HS-5 (cell line): ENCODE measurements at places on chromosomes 5 and 9.

GRCh38 chr5:55456216-55456895 lies 78.4 kb downstream of the PLPP1 start:
- DNase-seq = peak; percentile 64

DNA sequence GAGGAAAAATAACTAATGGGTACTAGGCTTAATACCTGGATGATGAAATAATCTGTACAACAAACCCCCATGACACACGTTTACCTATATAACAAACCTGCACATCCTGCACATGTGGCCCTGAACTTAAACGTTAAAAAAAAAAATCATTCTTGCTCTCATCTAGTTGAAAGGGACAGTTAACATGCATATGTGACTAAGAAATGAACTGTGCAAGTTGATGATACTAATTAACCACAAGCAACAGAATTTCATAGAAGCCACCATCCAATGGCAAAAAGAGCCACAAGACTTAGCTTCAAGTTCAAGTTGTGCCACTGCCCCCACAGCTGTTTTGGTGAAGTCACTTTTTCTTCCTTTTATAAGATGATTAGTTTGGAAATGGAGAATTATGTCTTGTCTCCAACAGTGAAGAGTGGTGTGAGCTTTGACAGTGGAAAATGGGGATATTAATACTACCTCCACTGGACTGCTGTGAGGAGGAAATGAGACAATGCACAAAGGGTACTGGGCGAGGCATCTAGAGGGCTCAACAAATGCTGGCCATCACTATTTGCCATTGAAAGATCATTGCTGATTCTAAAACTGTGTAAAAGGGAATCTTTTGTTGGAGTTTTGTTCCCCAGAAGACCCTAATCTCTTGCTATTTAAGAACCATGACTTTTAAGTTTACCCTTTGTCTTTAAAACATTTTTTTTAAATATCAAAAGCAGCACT lies 202.1 kb downstream of the EBF1 start:
- DNase-seq = no peak

DNA sequence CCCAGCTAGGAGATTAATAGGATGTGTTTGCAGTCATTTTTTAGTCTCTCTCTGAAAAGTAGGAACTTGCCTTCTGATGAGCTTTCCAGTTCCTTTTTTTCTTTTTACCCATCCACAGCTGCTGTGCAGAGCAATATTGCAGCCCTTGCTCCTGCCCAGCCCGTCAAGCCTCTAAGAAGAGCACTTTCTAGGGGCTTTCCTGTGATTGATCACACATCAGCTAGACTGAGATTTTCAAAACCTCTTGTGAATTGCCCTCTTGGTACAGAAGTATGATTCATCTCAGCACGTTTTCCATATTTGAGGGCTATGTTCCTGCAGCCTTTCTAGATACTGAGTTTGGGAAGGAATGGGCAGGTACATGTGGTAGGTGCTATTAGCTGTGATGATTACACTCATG lies 93.9 kb downstream of the GALNT10 start:
- no peak for DNase-seq

GRCh38 chr5:166369346-166369745 lies 1922.1 kb upstream of the WWC1 start:
- no peak for DNase-seq

DNA sequence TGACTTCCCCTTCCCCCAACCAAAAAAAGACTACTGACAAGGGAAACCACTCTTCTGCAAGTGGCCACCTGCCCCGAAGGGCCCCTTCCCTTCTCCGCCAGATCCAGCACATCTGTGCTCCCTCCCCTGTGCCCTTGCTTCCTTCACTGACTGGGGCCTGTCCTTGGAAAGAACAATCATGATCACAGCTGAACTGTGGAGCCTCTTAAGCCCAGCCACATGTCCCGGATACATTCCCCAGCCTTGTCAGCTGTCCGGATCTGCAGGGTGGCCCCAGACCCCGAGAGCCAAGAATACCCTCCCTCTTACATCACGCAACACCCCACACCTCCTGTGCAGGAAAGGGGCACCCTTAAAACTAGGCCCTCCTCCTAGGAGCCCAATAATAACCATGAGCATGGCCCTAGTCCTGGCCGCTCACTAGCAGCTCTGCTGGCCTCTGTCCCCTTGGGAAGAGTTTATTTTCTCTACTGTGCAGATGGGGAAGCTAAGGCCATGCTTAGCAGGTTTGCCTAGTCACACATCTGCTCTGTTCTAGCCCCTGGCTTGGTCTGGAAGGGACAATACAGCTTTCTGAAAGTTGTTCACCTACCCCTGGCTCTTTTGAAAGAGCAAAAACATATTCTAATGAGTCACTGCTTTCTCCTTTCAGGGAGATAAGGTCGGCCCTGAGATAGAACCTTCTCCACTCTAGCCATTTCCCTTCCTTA lies 3.8 kb downstream of the SPRY4 start:
- DNase-seq = no peak

DNA sequence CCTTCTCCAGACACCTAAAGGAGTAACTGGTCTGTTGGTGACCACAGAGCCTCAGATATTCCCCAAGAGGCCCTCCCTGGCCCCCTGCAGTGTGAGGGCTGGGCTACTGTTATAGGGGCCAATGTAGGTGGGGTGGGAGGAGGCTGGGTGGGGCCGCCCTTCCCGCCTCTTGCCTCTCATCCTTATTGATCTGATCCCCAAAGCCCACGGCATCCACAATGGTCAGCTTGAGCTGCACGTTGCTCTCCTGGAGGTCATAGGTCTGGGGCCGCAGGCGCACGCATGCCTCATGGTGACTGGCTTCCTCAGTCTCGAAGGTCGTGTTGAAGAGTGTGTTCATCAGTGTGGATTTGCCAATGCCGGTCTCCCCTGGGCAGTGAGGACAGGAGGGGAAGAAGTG lies 13.0 kb downstream of the SEPTIN8 start:
- DNase-seq = no peak

GRCh38 chr9:126788634-126789349 lies 16.0 kb upstream of the ZBTB43 start:
- DNase-seq = peak; percentile 25

DNA sequence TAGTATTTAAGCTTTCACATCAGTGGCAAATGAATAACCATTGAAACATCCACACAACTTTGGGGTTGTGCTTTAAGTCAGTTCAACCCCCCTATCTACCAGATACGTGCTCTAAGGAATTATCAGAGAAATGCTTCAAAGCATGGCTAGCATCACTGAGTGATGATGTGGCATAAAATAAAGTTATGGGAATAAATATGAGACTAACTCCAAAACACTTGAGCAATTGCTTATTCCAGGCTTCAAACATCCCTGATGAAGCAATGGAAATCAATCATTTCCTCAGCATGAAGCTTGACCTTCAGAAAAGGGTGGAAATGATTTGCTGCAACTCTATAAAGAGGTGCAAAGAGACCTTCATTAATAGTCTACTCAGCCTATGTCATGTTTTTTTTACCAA lies 292.0 kb upstream of the SMC2 start:
- peak; percentile 63 for DNase-seq

- no peak for DNase-seq
Observed at GRCh38 chr5:354581-355378, 33.3 kb downstream of the AHRR start.

DNA sequence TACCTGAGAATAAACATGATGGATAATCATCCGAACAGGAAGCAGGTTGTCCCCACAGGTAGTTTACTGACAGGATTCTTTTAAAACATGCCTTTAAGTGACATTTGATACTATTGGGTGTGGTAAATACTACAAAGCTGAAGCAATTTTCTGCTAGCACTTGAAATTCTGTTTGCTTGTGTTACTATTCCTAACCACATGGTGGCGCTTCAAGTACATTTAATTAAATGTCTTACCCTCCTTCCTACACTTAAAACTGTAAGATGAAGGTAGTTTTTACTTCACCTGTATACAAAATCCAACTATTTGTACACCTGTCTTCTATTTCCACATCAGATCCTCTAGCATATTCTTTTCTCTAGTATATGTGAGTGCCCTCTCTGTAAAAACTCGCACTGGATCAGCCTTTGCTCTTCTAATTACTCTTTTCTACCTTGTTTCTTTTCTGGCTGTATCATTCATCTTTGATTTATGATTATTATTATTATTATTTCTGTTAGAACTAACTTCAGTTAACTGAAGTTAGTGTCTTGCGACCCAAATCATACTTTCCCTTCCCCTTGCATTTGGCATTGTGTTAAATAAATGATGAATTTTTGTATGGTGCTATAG lies 18.4 kb downstream of the SLC25A46 start:
- DNase-seq = no peak

DNA sequence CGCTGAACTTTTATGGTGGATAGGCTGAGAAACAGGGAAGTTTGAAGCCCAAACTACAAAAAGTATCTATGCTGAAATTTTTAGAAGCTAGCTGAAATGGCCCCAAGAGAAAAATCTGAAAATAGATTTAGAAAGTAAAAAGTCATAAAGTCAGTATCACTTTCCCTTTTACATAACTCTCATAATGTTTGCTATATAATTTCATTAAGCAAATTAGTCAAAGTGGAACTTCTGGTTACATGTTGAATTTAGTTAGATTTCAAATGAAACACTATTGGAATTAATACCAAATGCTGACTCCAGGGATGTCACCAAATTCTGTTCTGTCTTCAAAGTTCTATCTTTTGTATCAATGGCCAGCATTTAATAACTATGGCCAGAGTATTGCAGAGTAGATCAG lies 126.9 kb downstream of the TTC39B start:
- DNase-seq = no peak

DNA sequence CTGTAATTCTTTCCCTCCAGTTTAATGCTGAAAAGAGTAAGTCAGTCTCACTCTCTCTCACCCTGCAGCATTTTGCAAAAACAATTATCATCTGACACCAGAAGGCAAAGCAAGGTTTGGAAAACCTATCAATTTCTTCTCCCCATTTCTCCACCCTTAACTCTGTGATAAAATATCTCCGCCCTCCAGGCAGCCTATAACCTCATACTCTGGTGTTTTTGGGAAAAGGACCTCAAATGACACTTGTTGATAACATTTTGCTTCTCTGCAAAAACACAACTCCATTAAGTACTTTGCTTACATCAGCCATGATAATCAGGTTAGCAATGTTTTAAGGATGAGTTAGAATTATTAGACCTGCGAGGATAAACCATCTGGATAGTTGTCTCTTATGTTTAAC lies 2.3 kb downstream of the ANKH start:
- DNase-seq = no peak

DNA sequence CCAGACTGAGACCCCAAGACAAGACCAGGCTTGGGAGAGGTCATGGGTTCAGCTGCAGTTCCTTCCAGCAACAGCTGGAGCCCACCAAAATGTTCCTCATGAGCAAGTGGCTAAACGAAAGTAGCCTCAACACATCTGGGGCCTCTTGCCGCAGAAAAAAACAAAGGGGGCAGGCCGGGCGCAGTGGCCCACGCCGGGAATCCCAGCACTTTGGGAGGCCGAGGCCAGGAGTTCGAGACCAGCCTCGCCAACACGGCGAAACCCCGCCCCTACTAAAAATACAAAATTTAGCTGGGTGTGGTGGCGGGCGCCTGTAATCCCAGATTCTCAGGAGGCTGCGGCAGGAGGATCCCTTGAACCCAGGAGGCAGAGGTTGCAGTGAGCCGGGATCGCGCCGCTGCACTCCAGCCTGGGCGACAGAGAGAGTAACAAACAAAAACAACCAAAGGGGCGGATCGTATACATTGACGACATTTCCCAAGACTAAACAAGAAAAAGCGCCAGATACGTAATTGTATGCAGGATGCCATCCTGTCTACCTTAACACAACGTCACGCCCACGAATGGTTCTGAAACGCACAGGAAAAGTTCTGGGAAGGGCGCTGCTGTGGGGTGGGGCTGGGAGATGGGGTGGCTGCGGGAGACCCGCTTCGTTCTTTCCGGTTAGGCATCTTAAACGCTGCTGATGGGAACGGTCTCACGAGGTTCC lies 1.7 kb downstream of the INPP5E start:
- no peak for DNase-seq

DNA sequence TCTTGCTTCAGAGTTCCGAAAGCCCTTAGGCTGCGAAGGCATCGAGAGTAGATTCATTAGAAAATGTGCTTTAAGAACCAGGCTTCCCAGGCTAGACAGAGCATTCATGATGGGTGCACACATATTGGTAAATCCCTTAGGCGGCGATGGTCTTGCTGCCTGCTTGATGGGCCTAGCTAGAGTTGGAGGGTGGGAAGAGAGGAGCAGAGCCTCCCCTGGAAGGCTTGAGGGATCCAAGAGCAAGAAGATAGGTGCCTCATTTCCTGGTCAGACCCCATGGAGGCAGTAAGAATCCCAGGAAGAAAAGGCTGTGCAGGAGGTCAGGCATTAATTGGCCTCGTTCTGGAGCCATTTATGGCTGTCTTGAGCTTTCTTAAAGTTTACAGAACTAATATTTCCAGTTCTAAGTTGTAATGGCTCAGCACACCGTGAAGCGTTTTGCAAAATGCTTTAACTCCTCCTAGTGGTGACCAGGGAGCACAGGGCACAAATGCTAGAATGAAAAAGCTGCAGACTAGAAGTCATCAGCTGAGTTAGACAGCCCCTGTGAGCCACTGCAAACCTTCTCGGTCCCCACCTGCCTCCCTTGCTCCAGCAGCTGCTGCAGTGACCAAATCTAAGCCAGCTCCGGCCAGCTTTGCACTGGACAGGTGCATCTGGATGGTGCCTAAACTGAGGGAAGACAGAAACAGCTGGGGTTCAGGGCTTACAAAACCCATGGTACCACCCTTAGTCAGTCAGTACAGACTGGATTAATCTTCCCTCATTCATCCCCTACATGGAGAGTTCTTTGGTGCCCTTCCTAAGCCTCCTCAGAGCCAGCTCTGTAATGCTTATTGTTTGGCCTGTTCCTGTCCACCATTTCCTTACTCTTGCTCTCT lies 14.7 kb downstream of the SLC45A2 start:
- peak; percentile 31 for DNase-seq

DNA sequence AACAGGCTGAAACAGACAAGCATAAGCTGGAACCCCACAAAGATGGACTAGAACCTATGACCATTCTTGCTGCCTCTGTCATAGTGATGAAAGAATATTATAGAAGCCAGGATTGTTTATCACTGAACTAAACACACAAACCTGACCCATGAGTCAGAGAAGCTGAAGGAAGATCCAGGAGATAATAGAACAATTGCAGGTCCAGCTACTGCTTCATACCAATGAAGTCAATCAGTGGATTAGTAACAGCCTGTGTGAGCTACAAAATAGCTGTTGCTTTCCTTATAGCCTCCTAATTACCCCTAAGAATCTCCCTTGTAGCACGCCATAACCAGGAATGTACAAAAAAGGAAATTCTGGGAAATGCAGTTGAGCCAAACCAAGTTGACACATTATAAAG lies 459.9 kb upstream of the ZNF462 start:
- peak; percentile 78 for DNase-seq

- DNase-seq = no peak
Observed at GRCh38 chr9:125565126-125565525, 141.9 kb downstream of the MAPKAP1 start.

- no peak for DNase-seq
Observed at GRCh38 chr9:24007185-24007584, 181.1 kb upstream of the ELAVL2 start.
